ENCODE measurements at places on chromosomes 13 and 19.

- DNase-seq, result no peak
These were observed 15.2 kb upstream of the N4BP2L1 start for GRCh38 chr13:32443111-32443510.

DNA sequence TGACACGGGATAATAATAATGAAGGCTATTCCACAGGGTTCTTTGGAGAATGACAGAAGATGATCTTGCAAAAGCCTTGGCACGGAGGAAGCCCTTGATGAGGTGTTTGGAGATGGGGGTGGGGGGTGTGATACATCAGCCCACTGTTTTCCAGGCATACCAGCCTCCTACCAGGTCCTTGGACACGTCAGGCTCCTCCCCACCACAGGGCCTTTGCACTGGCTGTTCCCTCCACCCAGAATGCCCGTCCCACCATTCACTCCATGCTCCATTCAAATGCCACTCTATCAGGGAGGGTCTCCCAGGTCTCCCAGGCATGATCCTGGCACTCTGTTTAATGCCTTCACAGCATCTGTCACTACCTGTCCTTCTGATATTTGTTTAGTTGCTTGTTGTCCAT, 2.7 kb downstream of the WIZ start:
- no peak for DNase-seq

- peak; percentile 56 for DNase-seq
These were observed 665 bp downstream of the ZNF497 start for GRCh38 chr19:58361900-58362271.

DNA sequence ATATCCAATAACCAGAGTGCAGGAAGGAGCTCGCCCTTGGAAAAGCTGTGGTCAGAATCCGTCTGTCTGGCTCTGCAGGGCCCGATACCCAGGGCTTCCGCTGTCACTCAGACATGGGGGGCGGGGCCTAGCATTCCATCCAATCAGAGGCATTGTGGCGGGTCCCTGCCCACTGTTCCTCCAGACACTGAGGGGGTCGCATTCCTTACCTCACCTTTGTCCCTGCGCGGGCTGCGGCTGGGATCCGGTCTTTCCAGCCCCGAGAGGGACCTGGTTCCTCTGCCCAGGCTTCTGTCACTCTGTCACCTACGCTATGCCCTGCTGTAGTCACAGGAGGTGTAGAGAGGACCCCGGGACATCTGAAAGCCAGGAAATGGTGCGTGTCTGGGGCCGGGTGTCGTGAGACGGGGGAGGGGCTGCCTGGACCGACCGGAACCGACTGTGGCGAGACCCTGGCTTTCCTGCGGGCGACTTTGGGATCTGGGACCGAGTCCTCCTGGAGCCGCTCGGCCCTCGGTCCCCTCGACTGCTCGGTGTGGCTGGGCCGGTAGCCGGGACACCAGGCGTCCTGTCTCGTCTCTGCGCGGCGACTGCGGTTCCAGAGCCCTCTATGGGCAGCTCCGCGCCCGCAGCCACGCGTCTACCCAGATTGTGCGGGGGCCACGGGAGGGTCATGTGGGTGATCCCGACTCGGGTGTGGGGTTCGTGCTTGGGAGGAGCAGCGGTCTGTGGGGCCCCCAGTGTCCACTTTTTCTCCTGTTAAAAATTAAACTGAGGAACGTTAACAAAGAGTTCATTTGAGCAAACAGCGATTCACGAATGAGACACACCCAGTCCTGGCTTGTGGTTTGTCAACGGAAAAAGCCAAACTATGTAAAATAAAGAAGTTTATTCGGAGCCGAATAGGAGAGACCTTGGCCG, at the start of gene ZNF69:
TSS of gene ZNF69 (plus strand) at position 172 of the 921 bp plus-strand sequence. CDS start at position 314, 142 bp downstream.
- DNase-seq, result peak; percentile 79

GRCh38 chr13:33016414-33017322, at the start of gene KL:
Gene KL, plus strand, starts transcription at chr13:33016423. Its CDS starts 18 bp downstream, at chr13:33016441.
- DNase-seq, result peak; percentile 12

DNA sequence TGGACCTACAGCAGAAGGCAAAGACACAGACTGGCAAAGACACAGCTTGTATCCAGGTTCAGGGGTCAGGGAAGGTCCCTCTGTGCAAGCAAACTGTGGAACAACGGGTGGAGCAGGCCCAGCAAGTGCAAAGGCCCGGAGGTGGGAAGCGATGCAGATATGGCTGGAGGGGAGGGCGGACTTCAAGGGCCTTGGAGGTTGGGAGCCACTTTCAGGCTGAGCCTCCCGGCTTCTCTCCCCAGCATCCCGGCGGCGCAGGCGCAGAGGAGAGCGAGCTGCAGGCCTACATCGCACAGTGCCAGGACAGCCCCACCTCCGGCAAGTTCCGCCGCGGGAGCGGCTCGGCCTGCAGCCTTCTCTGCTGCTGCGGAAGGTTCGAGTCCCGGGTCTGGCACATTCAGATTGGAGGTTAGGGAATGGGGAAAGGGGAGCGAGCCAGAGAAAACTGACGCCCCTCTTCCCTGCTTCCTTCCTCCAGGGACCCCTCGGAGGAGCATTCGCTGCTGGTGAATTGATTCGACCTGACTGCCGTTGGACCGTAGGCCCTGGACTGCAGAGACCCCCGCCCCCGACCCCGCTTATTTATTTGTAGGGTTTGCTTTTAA, 2.1 kb upstream of the PNPLA6 start:
- peak; percentile 63 for DNase-seq

DNA sequence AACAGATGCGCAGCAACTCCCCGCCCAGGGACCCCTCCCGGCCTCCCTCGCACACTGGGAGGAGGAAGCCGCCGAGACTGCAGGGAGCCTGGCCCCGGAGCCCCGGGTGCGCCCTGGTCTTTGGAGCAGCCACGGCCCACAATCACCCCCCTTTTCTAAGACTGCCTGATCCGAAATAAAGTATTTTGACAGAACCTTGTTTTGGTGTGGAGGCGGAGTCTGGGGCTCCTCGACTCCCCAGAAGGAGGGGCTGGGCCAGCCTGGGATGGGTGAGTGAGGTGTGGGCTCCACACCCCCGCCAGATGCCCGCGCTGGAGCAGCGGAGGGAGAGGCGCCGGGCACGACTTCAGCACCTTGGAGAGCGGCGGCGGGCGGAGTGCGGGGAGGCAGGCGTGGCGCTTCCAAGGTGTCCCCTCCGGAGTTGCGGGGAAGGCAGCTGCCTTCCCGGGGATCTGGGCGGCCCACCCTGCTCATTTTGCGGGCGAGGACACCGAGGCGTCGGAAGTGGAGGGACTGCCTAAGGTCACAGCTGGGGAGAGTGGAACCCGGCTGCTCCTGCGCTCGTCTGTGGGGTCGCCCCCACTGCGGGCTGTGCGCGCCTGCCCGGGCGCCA, 9.4 kb downstream of the SIRT6 start:
- DNase-seq, result peak; percentile 43

DNA sequence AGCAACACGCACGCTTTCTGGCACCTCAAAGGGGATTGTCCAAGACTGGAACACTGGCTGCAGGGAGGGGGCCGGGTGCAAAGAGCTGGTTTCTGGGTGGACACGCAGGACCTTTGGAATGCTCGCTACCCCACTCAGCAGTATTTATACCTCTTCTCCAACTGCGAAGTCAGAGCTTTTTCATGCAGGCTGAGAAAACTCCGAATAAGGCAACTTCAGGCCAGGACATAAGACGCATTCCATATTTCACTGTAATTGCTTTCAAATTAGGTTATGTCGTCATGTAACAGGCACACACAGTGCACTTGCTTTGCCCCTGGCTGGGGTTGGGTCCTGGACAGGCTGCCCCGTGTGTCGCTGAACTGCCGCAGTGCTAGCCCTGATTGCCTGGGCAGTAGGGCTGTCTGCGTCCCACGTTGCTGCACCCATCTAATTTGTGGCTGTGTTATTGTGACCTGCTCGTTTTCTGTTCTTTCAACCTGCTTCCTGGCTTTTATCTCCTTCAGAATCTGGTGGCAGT, 44.5 kb downstream of the ACTN4 start:
- DNase-seq, result peak; percentile 92

DNA sequence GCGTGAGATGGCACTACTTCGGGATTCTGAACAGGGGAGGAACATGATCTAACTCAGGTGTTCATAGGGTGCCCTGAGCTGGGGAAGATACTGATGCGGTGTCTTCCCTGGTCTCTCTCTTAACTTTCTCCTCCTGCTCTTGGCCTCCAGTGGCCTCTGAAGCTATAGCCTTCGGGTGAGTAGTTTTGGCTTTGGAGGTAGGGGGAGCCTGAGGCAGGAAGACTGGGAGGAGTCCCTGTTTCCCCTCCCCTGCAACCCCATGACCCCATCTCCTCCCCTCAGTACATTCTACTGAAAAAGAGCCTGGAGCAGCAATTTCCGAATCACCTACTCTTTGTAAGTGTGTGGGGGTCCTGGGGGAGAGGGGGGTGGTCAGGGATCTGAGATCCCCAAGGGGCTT, 3.5 kb downstream of the SELENOV start:
- DNase-seq, result no peak

- DNase-seq, result no peak
These were observed 442.9 kb downstream of the HS6ST3 start for GRCh38 chr13:96532804-96533203.

- DNase-seq, result peak; percentile 78
These were observed 1.3 kb upstream of the ZIC2 start for GRCh38 chr13:99980201-99980823.

GRCh38 chr13:101383595-101383994, 32.7 kb downstream of the NALCN start:
- no peak for DNase-seq

- no peak for DNase-seq
These were observed 112.6 kb downstream of the STARD13 start for GRCh38 chr13:33172911-33173310.

GRCh38 chr13:47788844-47789243, 212.2 kb downstream of the SUCLA2 start:
- DNase-seq, result no peak

DNA sequence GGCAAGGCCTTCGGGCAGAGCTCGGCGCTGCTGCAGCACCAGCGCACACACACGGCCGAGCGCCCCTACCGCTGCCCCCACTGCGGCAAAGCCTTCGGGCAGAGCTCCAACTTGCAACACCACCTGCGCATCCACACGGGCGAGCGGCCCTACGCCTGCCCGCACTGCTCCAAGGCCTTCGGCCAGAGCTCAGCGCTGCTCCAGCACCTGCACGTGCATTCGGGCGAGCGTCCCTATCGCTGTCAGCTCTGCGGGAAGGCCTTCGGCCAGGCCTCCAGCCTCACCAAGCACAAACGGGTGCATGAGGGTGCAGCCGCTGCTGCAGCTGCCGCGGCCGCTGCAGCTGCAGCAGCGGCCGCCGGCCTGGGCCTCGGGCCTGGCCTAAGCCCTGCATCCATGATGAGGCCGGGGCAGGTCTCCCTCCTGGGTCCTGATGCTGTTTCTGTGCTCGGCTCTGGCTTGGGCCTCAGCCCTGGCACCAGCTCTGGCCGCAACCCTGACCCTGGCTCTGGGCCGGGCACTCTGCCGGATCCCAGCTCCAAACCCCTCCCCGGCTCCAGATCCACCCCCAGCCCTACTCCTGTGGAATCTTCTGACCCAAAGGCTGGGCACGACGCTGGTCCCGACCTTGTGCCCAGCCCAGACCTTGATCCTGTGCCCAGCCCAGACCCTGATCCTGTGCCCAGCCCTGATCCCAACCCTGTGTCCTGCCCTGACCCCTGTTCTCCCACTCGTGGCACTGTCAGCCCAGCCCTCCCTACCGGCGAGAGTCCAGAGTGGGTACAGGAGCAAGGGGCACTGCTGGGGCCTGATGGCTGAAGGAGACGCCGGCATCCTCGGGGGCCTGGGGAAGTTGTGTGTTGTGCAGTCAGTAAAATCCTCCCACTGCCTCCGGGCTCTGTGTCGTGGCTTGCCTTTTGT, 2.0 kb upstream of the MCOLN1 start:
- DNase-seq, result no peak

- DNase-seq, result no peak
These were observed 9.0 kb downstream of the COL4A1 start for GRCh38 chr13:110297766-110298504.

DNA sequence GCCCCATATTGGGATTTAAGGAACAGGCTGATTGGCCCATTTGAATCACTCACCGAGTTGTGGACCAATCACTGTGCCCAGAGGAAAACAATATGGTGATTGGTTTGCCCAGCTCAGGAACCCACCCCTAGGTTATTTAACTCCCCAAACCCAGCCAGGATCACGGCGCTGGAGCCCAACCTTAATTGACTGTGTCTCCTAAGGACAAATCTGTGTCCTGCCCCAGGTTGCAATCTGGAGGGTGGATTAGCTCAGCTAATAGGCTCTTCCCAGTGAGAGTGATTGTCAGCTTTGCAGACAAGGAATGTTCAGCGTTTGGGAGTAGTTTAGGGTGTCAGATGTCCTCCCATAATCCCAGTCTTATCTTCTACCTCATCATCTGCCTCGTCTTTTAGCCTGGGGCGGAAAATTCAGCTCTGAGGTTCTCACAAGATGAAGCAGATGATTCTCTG, 3.5 kb upstream of the ZNF358 start:
- no peak for DNase-seq

DNA sequence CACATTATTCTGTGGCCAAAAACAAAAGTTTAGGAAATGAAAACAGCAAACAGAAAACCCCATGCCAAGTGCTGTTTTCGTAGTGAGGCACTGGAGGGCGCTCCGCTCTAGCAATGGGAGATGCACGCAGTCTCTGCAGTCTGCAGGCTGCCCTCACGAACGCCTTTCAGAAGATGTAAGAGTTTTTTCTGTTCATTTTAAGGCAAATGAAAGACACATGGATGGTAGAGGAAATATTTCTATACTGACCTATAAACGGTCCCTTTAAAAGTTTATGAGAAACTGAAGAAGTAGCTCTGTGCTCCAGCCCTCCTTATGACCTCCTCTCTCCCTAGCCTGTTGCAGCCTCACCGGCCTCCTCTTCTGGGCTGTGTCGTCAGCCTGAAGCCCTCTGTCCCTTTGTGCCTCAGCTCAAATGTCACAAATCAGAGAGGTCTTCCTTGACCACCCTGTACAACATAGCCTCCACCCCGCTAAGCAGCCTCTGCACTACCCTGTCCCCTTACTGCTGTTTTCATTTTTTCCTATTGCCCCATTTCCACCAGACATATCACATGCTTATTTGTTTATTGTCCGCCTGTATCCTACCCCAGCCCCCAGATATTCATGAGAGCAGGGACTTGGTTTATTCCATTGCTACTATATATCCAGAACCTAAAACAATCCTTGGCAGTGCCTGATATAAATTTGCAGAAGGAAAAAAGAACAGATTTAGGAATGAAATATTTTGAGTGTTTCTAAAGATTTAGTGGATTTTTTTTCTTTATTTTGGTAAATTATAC, 116.4 kb downstream of the TM9SF2 start:
- DNase-seq, result peak; percentile 42

DNA sequence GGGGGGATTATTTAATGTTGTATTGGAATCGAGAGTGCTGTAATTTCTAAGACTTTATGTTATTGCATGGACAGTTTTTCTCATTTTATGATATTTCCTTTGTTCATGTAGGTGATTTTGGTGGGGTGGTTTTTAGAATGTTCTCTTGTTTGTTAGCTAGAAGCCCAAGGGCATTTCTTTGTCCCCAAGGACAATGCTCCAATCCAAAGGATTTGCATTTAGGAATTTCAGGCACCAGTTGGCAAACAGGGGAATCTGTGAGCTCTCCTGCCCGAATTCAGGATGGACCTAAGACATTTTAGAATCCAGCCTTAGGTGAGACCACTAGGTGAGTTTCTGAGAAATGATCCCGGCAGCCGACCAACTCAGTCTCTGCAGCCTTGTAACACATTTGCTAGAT, 324.9 kb downstream of the KCNRG start:
- no peak for DNase-seq
